Common myeloid progenitor, CD34-positive (primary cell): ENCODE measurements at places on chromosomes 11 and 22.
A peak's percentile ranks its signal among the peaks of the same experiment; 100 is the strongest.

- DNase-seq, result peak; percentile 89
Observed at GRCh38 chr22:30305906-30306626, 16.8 kb upstream of the CASTOR1 start.

DNA sequence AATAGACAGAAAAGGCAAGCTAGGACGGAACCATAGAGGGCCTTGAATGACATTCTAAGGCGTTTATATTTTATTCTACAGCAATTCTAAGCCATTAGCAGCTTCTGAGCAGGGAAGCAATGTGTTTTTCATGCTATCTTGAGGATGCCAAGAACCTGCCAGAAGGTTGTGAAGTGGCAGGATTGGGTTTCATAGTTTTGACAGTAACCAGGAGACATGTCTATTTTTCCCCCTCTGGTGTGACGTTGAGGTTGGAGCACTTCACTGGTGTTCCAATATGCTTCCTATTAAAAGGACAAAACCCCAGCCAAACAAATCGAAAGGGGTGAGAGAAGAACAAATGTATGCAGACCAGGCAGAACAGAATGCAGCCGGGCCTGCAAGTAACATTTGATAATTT lies 148.2 kb downstream of the SPATA19 start:
- no peak for DNase-seq

GRCh38 chr11:57779276-57779675 lies 17.7 kb downstream of the CTNND1 start:
- DNase-seq, result no peak

DNA sequence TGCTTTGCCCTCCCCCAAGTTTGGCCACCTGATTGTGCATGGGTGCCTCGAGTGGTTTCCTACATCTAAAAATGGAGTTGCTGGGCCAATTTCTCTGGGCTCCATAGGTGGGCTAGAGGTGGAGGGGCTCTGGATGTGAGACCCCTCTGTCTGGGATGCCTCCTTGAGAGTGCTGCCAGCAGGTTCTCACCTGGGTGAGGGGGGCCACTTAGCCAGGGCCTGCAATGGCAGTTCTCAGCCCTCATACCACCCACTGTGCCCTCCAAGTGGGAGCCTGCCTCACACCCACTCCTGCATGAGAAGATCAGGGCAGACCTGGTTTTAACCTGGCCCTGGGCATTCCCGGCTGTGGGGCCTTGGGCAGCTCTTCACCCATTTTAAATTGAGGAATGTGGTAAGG lies 83.9 kb downstream of the CABIN1 start:
- DNase-seq, result no peak

DNA sequence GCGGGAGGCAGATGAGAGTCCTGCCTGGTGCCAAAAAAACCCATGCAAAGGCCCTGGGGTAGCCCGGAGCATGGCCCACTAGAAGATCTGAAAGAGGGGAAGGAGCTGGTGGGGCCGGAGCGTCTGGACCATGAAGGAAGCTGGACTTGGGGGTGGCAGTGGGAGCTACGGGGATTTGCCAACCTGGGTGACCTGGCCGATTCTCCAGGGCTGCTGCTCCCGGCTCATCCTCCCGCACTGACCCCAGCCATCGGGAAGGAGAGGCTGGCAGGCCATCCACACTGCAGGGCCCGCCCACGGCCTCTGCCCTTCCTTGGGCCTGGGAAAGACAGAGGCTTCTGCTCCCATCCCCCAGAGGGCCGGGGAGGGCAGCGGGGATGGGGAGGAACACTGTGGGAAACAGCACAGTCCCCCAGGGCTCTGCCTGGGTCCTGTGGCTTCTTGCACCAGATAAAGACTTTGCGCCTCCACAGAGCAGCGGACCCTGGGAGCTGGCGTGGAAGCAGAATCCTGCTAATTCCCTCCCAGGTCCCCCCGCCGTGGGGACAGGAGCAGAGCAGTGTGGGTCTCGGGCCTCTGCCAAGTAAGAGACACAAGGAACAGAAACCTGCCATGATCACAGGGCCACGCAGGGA lies 87.1 kb upstream of the LINC01488 start:
- no peak for DNase-seq

- no peak for DNase-seq
Observed at GRCh38 chr11:119952441-119952840, 185.5 kb downstream of the TRIM29 start.

GRCh38 chr11:31478223-31478590 lies 31.2 kb downstream of the IMMP1L start:
- DNase-seq, result no peak

DNA sequence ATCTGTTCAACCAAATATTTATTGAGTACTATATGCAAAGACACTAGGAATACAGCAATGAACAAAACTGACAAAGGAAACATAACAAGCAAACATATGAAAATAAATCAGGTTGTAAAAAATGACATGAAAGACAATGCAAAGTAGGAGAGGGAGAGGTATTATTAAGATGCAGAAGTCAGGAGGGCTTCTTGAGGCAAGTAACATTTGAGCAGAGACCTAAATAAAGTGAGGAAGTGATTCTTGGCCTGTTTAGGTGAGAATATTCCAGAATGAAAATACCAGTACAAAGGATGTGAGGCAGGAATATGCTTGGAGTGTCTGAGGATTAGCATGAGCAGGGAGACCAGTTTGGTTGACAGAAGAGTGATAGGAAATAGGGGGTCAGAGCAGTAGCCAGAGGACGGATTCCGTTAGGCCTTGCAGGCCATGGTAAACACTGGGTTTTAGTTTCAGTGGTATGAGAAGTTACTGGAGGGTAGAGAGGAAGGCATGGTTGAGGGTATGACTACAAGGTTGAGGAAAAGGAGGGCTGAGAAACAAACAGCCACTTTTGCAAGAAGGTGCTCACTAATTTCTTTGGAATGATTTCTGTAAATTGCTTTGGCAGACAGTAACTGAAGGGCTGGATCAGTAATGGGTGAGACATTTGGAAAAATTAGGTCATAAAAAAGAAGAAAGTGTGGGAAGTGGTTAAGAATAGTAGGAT lies 191.9 kb downstream of the SWAP70 start:
- DNase-seq, result no peak

- DNase-seq, result no peak
Observed at GRCh38 chr22:46652081-46652846, 32.1 kb downstream of the GRAMD4 start.

GRCh38 chr11:59923813-59924212 lies 14.4 kb upstream of the OOSP1 start:
- DNase-seq, result peak; percentile 43

- no peak for DNase-seq
Observed at GRCh38 chr11:93651052-93651451, 10.4 kb upstream of the CEP295 start.

GRCh38 chr11:125688632-125689031 lies 8.0 kb upstream of the ACRV1 start:
- no peak for DNase-seq

DNA sequence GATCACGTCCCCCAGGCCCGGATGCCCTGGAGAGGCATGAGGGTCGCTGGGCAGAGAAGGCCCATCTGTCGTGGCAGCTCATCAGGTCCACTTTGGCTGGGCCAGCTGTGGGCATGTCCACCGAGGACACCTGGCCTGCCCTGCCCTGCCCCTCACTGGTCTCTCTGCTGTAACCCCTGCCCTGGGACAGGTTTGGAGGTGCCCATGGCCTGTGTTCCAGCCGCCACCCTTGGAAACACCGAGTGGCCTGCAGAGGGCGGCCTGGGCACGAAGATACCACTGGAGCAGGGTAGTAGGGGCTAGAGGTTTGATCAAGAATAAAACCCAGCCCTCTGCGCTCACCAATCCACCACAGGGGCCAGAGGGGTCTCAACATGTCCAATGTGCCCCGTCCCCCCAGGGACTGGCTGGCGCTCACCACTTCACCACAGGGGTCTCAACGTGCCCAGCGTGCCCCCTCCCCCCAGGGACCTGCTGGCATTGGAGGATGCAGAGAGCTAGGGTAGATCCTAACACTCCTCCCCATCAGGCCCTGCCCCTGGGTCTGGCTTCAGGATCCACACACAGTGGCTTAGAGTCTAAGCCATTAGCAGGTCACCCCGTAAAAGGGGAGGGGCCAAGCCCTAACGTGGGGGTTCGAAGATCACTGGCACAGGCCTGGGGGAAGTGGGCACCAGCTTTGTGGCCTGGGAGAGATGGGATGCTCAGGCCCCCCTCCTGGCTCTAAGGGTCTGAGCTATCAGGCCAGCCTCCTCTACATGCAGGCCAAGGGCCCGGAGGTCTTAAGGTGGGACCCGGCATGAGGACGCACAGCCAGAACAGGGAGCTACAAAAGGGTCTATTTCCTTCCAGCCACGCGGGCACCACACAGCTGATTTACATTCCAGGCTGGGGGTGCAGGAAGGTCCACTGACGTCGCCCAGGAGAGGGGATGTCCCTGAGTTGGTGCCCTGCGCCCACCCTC lies 1.3 kb upstream of the HDAC10 start:
- peak; percentile 77 for DNase-seq

- no peak for DNase-seq
Observed at GRCh38 chr22:35615156-35615555, 2.0 kb downstream of the MB start.

DNA sequence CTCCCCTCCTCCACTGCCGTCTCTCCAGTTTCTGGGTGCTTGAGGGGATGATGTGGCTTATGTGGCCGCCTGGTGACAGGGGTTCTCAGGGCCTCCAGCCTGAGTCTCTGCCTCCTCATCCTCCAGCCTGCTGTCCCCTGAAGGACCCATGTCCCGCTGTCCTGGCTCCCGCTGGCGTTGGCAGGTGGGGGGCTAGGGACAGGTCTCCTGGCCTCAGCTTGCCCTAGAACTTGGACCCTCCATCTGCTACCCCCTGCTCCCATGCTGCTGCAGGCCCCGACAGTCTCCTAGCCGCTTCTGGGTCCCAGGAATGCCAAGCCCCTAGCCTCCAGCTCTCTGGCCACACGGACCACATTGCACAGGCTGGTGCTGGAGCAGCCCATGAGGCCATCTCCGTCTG lies 13.9 kb upstream of the CELSR1 start:
- no peak for DNase-seq

DNA sequence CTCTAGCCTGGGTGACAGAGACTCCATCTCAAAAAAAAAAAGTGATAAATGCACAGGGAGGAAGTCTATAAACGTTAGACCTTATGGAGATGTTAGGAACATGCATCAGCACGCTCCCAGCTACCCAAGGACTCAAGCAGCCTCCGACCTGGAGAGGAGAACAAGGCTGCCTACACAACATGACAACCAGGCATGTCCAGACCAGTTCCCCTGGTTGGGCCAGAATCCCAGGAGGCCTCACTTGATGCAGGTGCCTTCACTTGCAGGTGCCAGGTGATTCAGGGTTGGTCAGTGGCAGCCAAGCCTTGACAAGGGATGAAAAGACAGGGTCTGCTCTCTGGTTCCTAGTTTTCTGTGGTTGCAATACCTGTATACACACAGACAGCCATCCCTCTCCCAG lies 5.9 kb downstream of the RANGAP1 start:
- DNase-seq, result no peak
